ENCODE measurements at places on chromosomes 4 and X.
A peak's percentile ranks its signal among the peaks of the same experiment; 100 is the strongest.

DNA sequence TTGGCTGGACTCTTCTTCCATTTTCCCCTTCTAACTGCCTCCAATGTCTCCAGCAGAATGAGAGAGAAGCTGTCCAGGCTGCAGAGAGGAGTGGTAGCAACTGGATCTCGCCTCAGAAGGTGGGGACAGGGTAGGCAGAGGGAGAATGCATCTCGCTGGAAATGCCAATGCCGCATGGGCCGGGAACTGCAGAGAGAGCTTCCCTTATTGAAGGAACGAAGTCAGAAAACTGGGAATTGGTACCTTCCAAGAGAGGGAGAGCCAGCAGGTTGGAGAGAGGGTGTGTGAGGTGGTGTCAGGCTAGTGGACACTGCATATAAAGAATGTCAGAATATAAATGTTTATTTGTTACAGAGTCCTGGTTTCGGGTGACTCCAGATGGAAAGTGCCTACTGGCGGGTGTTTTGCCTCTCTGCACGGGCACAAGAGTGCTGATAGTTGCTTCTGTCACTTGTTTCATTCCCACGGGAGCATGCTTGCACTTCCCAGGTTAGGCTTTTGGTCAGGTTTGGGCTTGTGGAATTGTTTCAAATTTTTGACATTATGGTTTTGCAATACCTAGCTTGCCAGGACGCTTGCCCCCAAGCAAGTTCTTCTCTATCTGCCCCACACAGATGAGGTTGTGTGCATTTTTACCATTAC, 156.8 kb upstream of the STS start:
- no peak for DNase-seq

GRCh38 chr4:16271411-16271810, 45.1 kb upstream of the TAPT1 start:
- DNase-seq = no peak

- peak; percentile 1 for DNase-seq
These were observed 50.7 kb downstream of the MAP7D3 start for GRCh38 chrX:136200466-136200865.

DNA sequence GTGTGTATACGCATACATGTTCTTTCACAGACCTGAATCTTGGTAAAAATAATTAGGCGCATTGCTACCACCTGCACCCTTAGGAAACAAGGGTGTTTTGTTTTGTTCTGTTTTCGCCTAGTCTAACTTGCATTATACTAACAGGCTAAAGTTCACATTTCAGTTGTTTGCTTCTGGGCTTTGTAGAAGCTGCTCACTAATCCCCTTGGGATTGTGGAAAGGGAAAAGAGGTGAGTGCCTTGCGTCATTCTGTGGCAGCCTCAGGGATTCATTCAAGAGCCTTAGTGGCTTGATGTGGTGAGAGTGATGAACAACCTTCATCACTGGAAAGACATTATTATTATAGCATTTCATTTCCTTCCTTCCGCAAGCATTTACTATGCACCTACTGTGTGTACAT, 331.1 kb downstream of the ADGRL3 start:
- no peak for DNase-seq

DNA sequence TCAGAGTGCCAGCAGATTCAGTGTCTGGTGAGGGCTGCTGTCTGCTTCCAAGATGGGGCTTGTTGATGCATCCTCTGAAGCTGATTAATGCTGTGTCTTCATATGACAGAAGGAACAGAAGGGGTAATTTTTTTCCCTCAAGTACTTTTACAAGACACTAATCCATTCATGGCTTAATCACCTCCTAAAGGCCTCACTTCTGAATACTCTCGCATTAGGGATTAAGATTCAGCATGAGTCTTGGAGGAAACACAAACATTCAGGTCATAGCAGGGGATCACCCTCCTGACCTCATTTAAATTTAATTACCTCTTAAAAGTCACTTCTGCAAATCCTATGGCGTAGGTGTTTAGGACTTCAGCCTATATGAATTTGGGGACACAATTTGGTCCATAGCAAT, 1145.5 kb upstream of the PCDH10 start:
- DNase-seq = no peak

GRCh38 chr4:128604840-128605239, 204.7 kb upstream of the JADE1 start:
- no peak for DNase-seq

- no peak for DNase-seq
These were observed 231.3 kb upstream of the CT83 start for GRCh38 chrX:116694046-116694445.

- DNase-seq = no peak
These were observed 82.8 kb downstream of the PDGFC start for GRCh38 chr4:156888762-156889161.

GRCh38 chr4:8504279-8505007, 63.9 kb downstream of the TRMT44 start:
- no peak for DNase-seq

DNA sequence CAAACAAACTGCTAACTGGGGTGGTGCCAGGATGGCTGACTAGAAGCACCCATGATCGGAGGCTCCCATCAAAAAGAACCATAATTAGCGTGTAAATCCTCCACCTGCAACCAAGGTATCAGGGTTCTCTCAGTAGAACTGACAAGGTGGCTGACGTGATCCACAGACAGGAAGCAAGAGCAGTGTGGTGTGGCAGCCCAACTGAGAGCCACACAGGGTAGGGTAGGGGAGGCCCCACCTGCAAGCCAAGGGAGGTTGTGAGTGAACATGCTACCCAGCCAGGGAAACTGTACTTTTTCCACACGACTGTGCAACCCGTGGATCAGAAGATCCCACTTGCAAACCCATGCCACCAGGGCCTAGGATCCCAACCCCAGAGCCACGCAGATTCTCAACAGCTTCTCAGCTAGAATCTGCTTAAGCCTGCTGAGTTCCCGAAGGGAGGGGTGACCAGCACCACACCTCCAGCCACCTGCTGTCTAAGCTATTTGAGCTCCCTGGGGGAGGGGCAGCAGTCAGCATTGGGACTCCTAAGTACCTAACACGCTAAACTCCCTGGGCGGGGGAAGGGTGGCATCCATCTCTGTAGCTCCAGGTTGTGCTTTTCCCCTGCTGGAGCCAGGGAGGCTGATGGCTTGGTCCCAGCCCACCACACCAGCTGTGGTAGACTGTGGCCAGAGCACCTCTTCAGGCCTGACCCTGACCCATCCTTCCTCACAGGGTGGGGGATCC, 425.1 kb downstream of the GPM6A start:
- DNase-seq = peak; percentile 82

DNA sequence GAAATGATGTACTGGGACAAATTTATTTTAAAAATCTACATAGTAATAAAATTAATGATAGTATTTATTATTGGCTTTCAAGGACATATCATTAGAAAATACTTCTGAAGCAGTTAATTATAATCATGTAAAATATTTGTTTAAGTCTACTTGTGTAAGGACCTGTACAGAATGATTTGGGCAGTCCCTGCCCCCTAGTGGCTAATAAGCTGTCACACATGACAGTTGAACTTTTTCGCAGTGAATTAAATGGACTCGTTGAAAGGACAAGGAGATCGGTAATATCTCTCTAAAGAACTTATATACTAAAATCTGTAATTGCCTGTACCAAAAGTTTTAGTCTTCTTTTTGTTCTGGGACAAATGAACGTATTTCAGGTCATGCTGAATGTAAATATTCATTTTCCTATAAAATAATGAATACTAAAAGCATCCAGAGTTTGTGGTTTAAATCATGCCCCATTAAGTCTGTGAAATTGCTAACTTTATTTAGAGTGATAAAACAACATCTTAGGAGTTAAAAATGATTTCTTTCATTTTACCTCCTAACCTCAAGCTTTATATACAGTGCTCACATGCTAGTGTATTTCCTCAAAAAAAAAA, 13.6 kb downstream of the EXOC1 start:
- peak; percentile 74 for DNase-seq

- no peak for DNase-seq
These were observed at the start of gene GUCY1A1 for GRCh38 chr4:155666344-155667221. GUCY1A1 (plus strand) TSS chr4:155666848; CDS start chr4:155696868, 30,020 bp downstream.

- DNase-seq = no peak
These were observed 3.5 kb upstream of the CLCN3 start for GRCh38 chr4:169616846-169617245.

GRCh38 chr4:165656399-165656798, 216.6 kb upstream of the TLL1 start:
- no peak for DNase-seq
